ENCODE measurements at places on chromosomes 12 and 14.
A peak's percentile ranks its signal among the peaks of the same experiment; 100 is the strongest.

DNA sequence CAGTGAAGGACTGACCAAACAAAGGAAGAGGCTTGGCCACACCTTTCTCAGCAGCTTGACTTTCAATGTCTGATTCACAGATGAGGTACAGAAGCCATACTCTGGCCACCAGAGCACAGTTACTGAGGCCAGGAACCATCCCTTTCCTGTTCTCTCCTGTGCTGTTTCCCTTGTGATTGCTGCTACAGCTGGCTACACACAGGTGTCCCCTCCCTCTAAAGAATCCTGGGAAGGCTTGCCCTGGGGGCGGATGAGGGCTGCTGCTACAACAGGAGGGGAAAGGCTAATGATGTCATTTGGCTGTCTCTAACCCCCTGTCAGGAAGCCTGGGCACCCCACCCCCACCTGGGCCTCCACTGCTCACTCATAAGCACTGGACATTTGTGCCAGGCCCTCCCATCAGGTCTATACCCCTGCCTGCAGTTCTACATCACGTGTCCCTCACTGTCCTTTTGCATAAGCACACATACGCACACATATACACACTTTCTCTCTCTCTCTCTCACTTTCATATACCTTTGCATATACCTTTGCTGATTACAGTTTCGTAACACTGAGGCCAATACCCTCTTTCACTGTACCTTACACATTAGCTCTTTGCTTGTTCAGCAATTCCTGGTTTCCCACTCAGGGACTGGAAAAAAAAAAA, 41.4 kb downstream of the PRPF40B start:
- DNase-seq = no peak

GRCh38 chr14:23245282-23245681, 7.5 kb downstream of the RNF212B start:
- no peak for DNase-seq

GRCh38 chr14:77459072-77459723, 1.3 kb downstream of the AHSA1 start:
- DNase-seq = peak; percentile 27

GRCh38 chr12:51592034-51592705, 1.1 kb downstream of the SCN8A start:
- DNase-seq = no peak

- DNase-seq = no peak
These were observed 1.5 kb downstream of the ZNF605 start for GRCh38 chr12:132954471-132955048.
